Stimulated activated CD4-positive, alpha-beta T cell treated with anti-CD3 and anti-CD28 coated beads, Interleukin-4, amount 100 ng/mL, for 4 hours (primary cell): ENCODE measurements at places on chromosomes 6 and 20.

DNA sequence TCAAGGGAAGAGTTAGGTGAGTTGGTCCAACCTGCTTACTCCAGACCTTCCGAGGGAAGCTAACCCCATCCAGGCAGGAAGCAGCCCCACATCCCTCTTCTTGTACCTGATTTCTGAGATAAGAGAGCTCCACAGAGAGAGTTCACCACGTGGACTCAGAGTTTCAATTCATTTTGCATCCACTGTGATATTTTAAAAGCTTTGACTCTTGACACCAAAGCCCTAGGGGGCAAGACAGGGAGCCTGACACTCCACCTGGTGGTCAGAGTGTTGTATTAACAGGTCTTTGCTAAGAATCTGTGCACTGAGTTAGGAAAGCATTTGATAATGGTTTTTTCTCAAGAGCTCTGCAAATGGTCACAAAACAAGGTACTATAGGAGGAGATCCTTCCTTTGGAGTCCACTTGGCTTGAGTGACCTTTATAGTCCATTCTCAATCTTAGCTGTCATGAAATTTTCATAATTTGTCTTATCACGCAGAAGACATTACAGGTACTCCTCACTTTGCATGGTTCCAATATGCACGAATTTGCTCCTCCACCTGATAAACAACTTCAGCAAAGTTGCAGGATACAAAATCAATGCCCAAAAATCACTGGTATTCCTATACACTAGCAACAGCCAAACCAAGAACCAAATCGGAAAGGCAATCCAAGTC is 56.2 kb upstream of the RIPOR2 start:
- DNase-seq = peak; percentile 76

- DNase-seq = no peak
Measured at GRCh38 chr20:4050203-4050980, 35.0 kb upstream of the RNF24 start.

GRCh38 chr6:46901882-46902314 is 19.8 kb downstream of the ADGRF5 start:
- DNase-seq = no peak

- DNase-seq = no peak
Measured at GRCh38 chr20:16864069-16864468, 115.9 kb downstream of the OTOR start.

DNA sequence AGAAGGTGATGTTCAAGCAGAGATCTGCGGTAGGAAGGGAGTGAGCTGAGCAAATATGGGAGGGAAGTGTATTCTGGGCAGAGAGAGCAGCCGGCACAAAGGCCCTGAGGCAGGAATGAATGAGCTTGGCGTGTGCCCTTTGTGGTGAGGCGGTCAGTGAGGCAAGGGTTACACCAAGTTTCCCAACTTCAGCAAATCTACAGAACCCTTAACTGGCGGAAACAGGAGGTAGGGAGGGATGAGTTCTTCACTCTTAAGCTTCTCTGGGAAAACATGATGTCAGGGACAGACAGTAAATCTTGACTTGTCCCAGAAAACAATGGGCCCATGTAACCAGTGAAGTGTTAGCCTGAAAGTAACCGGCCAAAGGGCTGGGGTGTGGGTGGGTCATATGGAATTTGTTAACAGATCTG is 97.1 kb upstream of the PTPN1 start:
- no peak for DNase-seq

DNA sequence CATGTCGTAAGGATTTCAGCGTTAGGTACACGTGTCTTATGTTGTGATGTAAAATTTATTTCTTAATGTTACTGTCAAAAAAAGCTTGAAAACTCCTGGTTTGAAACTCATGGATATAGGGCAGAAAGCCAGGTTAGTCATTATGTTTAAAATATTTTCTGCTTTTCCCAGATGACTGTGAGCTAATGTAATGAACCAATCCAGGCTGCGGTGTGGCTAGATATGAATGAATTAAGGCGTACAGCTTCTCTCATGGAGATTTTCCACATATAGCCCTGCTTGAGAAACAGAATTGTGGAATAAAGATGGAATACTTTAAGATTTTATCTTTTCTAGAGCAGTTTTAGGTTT is 80.3 kb upstream of the STMND1 start:
- DNase-seq = no peak

GRCh38 chr6:31952140-31952805 is 6.4 kb downstream of the CFB start:
- no peak for DNase-seq

DNA sequence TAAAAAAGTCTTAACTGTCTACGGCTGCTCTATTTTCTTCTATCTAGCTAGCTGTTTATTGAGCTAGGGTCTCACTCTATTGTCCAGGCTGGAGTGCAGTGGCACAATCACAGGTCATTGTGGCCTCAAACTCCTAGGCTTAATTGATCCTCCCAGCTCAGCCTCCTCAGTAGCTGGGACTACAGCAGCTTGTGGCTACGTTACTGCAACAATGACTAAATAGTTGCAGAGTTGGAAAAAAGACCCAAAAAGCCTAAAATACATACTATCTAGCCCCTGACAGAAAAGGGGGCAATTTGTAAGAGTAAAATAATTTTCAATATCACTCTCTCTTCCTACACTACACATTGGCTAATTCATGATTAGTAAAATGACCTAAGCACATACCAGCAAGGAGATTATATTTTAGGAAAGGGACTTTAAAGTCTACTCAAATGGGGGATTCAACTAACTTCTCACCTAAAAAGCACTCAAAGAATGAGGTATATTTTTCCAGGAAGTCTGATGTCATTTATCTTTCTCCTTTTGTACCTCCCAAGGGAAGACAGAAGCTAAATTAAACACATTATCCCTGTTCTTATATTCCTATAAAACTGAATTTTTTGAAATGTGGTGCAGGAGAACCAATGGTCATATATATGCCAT is 82.8 kb downstream of the ZMYND8 start:
- no peak for DNase-seq

DNA sequence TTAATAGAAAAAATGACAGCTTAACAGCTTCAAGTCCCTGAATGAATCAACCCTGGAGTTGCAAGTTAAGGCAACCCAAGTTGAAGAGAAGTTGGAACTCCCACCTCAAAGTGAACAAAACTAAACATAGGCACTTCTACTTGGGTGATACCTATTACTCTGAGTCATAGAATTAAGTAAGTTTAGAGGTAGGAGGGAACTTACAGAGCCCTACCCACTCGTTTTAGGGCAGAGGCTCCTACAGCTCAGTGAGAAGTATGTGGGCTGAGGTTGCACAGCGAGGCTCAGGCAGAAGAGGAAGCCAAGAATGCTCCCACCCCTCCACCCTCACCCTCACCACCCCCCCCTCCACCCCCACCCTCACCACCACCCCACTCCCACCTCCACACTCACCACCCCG is 42.2 kb downstream of the NFATC2 start:
- peak; percentile 27 for DNase-seq

DNA sequence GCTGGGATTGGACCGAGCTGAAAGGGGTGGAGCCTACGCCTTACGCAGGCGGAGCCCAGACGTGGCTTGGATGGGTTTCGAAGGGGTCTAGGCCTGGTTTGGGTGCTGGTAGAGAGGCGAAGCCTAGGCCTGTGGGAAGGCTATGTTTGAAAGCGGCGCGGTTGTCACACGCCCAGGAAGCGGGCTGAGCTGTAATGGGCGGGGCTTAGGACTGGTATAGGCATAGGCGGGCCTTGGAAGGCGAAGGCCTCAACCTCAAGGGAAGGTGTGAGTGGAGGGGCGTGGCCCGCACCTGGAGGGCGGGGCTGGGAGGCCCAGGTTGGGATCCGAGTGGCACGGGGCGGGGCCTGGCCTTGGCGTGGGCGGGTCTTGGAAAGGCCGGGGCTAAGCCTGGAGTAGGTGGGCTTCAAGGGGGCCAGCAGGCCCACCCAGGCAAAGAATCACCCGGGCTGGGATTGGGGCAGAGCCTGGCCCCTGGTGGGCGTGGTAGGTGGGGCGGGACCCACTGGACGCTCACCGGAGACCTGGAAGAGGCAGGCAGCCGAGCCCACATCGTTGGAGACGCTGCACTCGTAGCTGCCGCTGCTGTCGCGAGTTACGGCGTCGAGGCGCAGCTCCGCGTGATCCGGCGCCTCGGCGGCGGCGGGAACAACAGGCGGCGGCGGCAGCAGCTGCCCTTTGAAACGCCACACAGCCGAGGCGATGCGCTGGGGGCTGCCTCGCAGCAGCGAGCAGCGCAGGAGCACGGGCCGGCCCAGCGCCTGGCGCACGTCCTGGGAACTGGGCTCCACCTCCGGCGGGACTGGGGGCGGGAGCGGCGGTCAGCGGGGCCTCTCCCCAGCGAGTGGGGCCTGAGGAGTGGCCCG is 49.0 kb downstream of the MDGA1 start:
- peak; percentile 46 for DNase-seq

GRCh38 chr6:30678964-30679726 is 6.3 kb upstream of the DHX16 start:
- DNase-seq = peak; percentile 91

GRCh38 chr6:12010635-12011275 is 1.4 kb upstream of the HIVEP1 start:
- DNase-seq = peak; percentile 35

- DNase-seq = no peak
Measured at GRCh38 chr6:4066029-4066755, 12.7 kb downstream of the FAM217A start.

- no peak for DNase-seq
Measured at GRCh38 chr6:46279874-46280273, 109.1 kb upstream of the ENPP5 start.

- no peak for DNase-seq
Measured at GRCh38 chr6:106694343-106694742, 65.0 kb downstream of the QRSL1 start.

DNA sequence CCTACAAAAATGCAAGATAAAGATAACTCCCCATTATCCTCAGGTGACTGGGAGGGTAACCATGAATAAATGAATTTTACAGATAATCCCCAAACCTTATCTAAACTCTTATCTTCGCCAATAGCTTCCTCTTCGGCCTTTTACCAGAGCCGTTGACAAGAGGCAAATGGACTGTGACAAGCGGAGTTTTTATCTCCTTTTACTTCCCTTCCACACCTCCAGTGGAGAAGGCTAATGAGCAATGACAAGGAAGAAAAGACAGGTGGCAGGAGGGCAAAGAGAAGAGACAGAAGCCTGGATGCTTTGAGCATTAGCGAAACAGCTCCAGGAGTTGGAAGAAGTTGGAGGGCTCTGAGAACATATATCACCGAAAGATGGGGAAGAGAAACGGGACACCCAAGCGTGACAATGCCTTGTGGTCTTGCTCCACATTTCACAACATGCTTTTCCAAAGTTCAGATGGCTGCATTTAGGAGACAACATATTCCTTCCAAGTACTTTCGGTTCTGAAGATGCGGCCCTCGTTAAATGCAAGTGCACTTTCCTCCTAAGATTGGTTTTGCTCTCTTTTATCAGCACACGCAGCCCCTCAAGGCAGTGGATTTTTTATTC is 69.2 kb downstream of the PRDM1 start:
- no peak for DNase-seq

- DNase-seq = no peak
Measured at GRCh38 chr6:63997221-63997620, 361.6 kb downstream of the PHF3 start.

DNA sequence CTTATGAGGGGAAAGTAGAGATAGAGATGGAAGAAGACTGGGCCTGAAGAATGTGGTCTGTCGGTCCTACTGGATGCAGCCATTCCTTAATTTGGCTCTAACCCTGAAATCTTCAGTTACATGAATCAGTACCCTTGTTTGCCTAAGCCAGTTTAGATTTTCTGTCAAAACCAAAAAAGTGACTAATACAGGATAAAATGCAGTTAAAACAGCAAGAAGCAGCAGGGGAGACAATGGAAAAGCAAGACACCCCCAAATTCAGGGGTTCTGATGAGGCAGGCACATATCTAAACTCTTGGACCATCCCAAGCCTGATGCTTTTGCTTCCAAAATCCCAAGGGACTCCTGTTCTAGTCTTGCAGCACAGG is 17.4 kb upstream of the UBE2V1 start:
- no peak for DNase-seq

GRCh38 chr6:163348789-163349680 is 65.5 kb upstream of the QKI start:
- no peak for DNase-seq

DNA sequence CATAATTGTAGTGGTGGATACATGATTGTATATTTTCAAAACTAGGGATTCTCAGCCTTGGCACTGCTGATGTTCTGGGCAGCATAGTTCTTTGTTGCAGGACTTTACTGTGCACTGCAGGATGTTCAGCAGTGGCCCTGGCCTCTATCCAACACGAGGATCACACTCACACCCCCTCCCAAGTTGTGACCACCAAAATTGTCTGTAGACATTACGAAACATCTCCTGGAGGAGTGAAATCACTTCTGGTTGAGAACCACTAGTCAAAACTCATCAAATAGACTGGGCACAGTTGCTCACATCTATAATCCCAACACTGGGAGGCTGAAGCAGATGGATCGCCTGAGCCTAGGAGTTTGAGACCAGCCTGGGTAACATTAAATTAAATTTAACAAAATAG is 123.1 kb upstream of the CDYL start:
- no peak for DNase-seq

DNA sequence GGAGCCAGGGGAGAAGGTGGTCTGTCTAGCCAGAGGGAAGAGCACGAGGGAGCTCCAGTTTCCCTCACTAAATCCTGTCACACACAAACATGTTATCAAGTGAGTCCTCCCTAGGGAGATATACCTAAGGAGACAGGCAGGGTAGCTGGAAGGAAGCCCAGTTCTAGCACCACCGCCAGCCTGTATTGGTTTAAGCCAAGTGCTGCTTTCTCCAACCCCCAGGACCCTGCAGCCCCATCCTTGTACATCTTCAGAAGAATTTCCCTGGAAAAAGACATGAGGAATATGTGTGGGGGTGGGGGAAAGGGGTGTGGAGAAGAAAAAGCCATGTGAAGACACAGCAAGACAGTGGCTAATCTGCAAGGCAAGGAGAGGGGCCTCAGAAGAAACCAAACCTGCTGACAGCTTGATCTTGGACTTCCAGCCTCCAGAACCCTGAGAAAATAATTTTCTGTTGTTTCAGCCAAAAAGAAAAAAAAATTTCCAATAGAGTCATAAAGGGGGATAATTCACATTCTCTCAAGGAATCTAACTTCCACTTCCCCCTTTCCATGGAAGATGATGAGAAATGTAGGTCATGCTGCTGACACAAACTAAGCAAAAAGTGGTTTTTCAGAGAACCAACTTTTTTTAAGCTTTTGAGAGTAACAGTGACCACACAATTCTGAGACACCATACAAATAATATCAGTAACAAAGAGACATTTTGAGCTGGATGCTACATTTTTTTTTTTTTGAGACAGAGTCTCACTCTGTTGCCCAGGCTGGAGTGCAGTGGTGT is 103.2 kb upstream of the PRDM1 start:
- no peak for DNase-seq

GRCh38 chr6:137967689-137968454 is 100.8 kb downstream of the TNFAIP3 start:
- no peak for DNase-seq

DNA sequence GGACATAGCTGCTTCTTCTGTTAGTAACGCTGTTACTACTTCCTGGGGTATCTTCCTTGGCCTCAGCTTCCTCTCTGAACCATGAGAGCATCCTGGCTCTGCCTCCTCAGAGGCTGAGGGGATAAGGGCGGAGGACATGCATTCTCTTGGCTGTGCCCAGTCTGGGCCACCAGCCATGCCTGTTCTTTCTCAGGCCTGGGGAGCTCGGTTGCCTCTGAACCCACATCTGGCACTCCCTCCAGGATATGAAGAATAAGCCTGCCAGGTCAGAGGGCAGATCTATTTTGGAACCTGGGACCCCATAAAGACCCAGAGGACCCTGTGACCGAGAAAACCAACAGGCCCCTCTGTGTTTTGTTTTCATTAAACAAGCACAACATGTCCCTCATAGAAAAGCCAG is 6.6 kb upstream of the ANGPT4 start:
- no peak for DNase-seq
